ENCODE measurements at places on chromosomes 11 and 22.

GRCh38 chr11:119839476-119840133, 110.6 kb upstream of the NECTIN1 start:
- DNase-seq = no peak

- DNase-seq = peak; percentile 74
Observed at GRCh38 chr11:118911880-118912741, 13.6 kb downstream of the BCL9L start.

DNA sequence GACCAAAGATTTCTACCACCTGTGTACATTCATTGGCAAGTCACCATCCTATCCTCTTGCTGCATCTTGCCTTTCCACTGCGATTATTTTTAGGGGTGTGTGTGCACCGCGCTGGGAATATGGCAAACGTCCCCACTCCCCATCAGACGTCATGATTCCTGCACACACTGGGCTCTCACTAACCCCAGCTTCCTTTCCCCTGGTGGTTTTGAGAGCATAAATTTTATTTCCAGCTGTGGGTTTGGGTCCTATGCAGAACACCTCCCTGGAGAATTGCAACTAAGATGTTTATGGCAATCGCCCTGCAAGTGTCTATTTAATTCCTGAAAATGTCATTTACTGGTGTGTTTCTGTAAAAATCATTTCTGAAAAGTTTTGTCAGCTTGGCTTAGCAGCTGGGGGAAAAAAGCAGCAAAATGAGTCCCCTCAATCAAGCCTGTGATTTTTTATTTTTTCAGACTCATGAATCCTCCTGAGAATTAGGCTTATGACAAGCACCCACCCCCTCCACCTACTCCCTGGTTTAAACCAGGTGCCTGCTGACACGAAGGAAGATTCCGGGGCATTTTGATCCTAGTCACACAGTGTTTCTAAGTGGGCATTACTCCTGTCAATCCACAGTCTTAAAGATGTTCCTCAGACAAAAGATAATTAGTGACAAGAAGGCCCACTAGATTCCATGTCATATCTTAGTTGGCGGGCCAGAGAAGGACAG, 23.8 kb downstream of the UPB1 start:
- DNase-seq = no peak

DNA sequence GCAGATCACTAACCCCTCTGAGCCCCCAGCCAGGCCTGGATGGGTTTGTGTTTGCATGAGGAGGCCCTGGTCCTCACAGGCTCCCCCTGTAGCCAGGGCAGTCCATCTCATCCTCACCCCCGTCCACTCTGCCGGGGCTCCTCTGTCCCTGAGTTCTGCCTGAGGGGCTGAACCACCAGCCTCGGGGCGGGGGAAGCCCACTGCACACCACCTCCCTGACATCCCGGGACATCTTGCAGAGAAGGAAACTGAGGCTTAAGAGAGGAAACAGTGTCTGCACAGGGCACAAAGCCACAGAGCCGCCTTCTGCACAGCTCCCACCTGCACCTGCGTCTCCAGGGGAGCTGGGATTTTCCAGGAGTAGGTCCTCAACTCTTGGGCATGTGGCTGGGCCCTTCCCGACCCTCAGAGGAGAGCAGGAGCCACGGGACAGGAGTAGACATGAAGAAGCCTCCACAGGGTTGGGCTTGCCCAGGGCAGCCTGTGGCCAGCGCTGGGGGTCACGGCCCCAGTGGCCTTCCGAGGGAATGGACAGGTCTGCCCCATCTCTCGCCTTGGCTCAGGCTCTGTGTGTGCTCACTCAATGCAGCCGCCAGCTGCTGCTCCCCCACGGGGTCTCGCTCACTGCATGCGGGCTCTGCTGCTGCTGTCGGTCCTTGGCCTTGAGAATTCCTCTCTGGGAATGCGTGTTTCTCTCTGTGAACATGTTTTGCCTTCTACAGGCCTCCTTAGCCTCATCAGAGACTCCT, 45.4 kb upstream of the CCDC188 start:
- no peak for DNase-seq

GRCh38 chr11:119671051-119671450, 57.9 kb downstream of the NECTIN1 start:
- DNase-seq = no peak

DNA sequence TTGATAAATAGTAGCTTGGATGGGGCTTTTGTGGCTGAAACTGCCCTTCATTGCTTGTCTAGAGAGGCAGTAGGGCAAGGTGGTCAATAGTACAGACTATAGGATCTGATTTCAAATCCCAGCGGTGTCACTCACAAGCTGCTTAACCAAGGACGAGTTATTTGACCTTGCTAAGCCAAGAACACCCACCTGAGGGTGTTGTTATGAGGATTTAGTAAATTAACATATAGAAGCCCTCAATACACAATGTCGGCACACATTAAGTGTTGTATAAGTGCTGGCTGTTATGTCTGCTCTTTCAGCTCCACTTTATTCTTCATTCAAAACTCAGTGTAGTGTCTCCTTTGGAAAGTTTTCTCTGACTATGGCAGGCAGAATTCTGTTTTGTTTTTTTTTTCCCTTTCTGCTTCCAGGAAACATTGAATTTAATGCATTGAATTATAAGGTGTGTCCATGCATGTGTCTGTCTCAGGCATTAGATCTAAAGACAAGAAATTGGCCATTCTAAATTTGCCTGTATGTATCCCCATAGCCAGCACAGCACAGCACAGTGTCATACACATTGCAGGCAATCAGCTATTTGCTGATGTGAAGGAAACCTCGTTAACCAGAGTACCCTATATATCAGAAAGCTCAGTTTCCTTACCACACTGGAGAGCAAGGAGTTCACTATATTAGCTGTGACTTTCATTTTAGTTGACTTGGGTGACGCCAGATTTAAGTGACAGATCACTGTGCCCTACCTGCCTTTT, 212.1 kb downstream of the NELL1 start:
- no peak for DNase-seq

GRCh38 chr11:120467627-120468026, 43.9 kb upstream of the GRIK4 start:
- DNase-seq = no peak

DNA sequence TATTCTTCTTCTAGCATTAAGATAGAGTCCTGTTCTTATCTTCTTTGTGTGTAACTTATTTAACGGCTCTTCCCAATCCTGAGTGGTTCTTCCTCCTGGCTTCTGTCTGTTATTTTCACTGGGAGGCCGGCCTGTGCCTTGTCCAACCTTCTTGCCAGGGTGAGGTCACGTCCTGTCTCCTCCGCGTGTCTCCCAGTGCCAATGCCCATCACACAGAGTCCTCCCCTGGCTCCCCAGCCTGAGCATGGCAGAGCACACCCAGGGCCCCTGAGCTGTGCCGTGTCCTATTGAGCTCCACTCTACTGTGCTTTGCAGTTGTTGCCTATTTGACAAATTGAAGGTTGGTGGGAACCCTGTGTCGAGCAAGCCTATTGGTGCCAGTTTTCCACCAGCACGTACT, 487.3 kb downstream of the BRD1 start:
- DNase-seq = no peak

GRCh38 chr22:38193580-38193979, 8.2 kb upstream of the MAFF start:
- no peak for DNase-seq

- DNase-seq = no peak
Observed at GRCh38 chr11:36360826-36361415, 64.8 kb downstream of the PRR5L start.

DNA sequence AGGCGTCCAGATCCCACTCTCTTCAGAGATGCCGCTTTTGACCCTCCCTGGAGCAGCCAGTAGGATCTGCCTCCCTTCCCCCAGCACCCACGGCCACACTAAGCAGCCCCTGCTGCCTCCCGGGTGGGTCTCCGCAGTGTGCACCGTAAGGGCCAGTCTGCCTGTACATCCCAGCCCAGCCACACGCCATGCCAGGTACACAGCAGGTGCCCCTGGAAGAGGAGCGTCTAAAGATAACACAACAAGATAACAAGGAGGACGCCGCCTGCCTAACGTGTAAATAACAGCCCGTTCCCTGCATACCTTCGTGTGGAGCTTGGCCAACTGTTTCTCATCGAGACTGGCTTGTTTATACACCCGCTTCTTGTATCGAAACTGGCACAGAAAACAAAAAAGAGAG, 139.4 kb downstream of the SHANK2 start:
- no peak for DNase-seq

GRCh38 chr11:120613264-120614226, 102.0 kb downstream of the GRIK4 start:
- no peak for DNase-seq

DNA sequence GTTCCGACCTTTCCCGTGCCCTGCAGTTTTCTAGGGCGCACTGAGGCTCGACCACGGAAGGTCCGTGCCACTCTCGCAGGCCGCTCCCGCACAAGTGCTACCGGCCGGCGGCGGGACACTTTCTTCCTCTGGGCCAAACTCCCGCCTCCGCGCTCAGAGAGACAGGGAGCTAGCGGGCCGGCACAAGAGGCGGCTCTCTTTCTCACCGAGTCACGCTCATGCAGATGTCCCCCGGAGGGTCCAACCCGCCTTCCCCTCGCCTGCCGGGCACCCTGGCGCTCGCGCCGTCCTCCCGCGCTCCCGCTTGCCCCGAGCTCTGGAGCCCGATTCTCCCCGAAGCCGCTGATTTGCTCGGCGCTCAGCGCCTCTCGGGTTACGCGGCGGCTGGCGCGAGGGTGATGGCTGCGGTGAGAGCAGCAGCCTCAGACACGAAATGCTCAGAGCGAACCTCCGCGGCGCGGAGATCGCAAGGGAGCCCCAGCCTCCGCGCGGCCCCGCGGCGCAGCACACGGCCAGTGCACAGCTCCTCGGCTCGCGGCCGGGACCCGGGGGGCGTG, 1.0 kb downstream of the LMO1 start:
- DNase-seq = peak; percentile 22

GRCh38 chr11:88520391-88520790, 182.9 kb upstream of the CTSC start:
- DNase-seq = no peak

- no peak for DNase-seq
Observed at GRCh38 chr22:46588279-46589140, 31.7 kb upstream of the GRAMD4 start.

GRCh38 chr11:43925063-43925931, 17.1 kb upstream of the C11orf96 start:
- DNase-seq = no peak

DNA sequence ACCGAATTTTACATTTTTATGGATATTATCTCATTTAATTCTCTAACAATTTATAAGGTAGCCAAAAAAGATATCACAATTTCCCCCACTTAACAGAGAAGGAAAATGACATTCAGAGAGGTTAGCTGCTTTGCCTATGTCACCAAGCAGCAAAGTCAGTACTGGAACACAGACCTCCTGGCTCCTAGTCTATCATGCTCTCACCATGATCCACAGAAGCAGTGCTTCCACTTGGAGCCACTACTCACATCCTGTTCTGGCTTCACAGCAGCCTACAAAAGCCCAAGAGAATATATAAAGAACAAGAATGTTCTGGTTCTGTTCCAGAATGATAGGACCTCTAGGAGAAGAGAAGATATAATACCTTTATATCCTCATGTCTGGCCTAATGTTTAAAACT, 59.5 kb upstream of the SCUBE2 start:
- no peak for DNase-seq

DNA sequence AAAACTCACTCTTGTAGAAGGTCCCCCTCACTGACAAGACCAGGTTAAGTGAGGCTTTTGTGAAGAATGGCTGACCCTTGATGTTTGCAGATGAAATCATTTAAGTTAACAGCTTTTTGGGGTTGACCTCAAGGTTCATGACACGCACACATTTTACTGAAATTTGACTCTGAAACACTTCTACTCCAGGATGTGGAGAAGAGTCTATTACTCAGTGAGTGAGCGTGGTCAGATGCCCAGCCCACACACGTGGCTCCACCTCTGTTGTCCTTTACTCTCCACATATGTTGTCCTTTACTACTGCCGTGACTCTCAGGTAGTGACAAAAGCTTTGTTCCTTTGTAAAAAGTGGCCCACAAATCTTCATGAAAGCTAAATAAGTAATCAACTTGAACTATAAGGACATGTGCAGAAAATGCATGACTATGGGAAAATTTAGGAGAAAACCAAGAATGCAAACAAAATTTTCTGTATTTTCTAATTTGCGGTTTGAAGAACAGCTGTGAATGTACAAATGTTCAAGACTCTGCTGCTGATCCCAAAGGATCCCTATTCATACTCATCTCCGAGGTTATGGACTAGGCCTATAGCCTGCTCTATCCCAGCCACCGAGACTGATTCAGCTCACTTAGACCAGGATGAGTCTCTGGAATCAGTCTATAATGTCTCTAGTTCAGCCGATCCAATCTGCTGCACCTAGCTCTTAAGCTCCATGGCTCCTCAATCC, 22.4 kb downstream of the XRRA1 start:
- no peak for DNase-seq

GRCh38 chr11:64533501-64533900, 57.5 kb upstream of the SLC22A12 start:
- no peak for DNase-seq

DNA sequence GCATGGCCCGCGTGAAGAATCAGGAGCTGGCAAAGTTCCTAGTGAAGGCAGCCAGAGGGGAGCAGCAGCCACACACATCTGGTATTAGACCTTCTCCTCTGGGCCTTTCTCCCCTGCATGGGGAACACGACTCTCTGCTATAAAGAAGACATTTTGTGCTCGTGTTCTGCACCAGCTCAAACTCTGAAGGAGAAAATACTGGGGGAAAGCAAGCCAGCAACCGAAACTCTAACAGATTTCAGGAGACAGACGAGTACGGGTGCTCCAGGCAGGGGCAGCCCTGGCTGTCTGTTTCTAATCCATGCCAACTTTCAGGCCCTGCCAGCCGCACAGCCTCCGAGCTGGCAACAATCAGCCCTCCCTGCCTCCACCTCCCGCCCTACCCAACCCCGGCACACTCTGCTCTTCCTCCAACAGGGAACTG, 296.3 kb downstream of the BRD1 start:
- no peak for DNase-seq

- DNase-seq = no peak
Observed at GRCh38 chr11:34647131-34647530, 26.2 kb downstream of the EHF start.

DNA sequence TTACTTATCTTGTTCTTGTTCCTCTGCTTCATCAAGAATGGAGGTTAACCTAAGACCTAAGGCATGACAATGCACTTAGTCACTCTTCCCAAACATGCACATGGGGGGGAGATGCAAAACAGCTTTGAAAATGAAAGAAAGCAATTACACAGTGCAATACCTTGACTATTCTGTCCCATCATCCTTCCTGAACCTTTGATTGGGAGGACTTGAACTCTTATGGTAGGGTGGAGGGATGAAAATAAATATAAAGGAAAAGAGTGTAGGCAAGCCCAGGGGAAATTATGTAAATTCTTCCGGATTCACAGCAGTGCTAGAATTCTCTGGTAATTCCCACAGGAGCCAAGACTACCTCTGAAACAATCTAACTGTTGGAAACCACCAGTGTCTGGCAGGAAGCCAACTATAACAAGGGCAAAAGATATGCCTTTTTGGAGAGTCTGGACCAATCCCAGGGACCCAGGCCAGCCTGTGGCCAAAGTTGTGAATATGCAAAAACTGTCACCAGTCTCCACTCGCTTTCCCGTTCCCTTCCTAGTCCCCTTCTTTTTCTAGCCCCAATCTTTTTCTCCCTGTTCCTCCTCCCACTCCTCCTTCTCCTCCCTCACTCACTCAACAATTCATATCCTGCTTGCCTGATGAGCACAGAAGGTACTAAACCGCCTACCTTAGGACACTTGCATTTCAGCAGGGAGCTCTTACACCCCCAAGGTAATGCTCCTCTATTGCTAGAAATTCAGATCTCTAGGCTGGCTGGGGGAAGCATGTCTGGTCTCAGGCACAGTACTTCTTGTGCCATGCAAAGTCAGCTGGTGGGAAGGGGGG, 2.5 kb upstream of the RCN1 start:
- DNase-seq = no peak

- no peak for DNase-seq
Observed at GRCh38 chr11:111549869-111550203, 9.3 kb downstream of the LAYN start.
